Bone marrow (tissue), 2 donors: ENCODE measurements at places on chromosomes 3 and 15.

GRCh38 chr3:16294844-16295243 is 29.8 kb downstream of the OXNAD1 start:
- DNase-seq = no peak

DNA sequence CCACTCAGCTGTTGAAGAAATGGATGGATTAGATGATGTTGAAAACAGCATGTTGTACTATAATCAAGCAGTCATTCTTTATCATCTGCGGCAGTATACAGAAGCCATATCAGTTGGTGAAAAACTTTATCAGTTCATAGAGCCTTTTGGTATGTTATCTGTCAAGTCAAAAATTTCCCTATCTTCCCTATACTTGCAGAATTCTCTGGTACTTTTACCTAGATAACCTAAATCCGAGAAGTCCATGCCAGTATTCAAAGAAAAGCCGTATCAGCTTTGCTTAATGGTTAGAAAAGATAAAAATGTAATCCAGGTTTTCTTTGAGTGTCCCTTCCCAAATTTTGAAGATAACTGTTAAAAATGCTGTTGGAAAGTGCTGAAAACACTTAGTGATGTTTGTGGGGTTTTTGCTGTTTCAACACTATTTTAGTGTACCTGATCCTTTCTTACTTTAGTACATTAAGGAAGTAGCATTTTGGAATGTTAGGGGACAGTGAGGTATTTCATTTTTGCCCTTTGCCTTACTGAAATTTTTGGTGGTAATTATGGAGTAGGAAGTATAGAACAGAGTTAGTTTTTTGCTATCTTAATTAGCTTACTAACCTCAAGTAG is 23.8 kb downstream of the CNOT10 start:
- DNase-seq = no peak

DNA sequence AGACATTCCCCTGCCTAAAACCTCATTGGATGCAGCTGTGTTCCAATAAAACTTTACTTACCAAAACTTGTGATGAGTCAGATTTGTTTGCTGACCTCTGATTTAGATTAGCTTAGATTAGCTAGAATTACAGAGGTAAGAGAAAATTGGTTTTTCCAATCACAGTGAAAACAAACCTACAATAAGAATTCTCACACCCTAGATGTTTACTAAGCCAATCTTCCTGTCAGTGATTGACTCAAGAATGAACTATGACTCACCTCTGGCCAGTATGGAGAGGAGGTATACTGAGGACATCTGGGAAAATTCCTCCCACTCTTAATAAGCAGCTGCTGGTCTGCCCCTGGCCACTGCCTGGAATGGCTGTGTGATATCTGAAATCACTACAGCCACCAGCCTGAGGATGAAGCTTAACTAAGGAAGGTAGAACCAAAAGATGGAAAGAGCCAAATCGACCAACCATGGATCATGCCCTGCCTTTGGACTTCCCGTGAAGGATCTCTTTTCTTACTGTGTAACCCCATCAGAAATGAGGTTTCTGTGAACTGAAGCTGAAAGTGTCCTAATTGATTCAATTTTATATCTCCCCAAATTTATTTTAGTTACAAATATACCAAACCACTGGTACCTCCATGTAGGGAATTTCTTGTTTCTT is 19.0 kb upstream of the GHSR start:
- DNase-seq = no peak

DNA sequence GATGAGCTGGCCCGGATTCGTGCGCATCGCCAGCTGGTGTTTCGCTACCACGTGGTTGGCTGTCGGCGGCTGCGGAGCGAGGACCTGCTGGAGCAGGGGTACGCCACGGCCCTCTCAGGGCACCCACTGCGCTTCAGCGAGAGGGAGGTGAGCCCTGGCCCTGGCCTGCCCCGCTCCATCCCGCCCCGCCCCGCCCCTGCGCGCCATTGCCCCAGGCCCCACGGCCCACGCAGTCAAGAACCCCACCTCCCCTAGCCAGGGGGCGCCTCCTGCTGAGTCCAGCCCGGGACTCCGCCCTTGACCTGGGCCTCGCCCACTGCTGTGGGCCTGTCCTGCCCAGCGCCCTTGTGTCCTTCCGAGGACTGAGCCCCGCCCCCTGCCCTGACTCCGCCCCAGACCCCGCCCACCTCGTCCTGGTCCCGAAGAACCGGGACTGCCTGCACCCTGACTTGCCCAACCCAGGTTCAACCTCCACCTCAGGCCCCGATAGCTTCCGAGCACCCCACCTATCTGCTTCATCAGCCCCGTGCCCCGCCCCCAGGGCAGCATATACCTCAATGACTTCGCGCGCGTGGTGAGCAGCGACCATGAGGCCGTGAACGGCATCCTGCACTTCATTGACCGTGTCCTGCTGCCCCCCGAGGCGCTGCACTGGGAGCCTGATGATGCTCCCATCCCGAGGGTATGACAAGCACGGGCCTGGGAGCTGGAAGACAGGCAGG is 14.8 kb downstream of the NT5DC2 start:
- no peak for DNase-seq

DNA sequence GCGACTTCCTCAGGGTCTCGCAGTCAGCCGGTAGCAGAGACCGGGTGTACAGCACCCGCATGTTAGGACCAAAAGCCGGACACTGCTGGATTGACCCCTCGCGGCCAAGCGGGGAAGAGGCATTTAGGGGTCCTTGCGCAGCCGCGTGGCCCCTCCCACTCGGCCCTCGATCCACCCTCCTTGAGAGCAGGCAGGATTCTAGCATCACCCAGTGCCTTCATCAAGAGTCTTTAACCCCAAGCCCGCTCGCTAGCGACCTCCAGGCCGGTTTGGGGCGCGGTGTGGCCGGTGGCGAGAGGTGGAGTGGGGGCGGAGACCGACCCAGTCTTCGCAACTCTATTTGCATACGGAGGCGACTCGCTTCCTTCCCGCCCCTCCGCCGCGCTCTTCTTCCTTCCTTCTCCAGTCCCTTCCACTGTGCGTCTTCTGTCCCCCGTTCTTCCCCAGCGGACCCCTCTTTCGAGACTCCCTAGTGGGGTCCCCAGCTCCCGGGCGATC is at the start of gene ST6GAL1:
Gene ST6GAL1, plus strand, starts transcription at position 384 of the 498 bp plus-strand sequence. CDS start 112,178 bp downstream, outside the sequence.
- peak; percentile 46 for DNase-seq

DNA sequence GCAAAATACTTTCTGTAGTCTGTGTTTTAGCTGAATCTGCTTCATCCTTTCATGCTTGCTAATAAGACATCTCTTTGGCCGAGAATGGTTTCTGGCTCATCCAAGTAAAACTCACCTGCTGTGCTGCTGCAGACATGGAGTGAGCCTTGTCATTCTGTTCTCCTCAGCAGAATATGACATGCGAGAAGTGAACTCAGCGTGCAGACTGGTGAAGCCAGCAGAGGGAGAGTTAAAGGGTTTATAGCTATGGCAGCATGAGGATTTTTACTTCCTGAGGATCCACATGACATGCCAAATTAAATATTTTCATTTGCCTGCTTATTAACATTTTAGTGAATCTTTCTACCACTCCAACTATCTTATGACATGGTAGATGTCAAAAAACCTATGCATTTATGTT is 658.4 kb upstream of the NECTIN3 start:
- no peak for DNase-seq

- DNase-seq = no peak
Measured at GRCh38 chr3:59809016-59809415, 759.2 kb upstream of the CFAP20DC start.

GRCh38 chr3:186315581-186316354 is 46.3 kb downstream of the DGKG start:
- no peak for DNase-seq
